ENCODE measurements at places on chromosomes 1 and 21. TPM values are rescaled to one million over a fixed set of nuclear protein-coding genes. Genes with fewer than 3 reads are reported as not detected.

DNA sequence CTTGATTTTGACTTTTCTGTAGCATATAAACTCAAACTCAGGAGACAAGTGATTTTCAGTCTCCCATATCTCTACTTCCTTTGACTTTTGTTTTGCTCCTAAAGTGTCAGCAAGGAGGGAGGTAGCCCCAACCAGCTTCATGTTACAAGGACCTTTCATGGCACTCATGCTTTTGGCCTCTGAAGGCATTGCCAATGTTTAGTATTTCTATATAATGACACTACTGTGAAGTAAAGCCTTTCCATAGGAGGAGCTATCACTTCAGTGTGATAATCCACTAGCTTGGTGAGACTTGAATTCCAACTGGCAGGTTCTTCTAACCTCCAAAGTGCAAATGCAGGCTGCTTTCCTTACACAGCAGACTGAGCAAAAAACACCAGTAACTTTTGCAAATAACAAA lies 14.4 kb downstream of the COLGALT2 start:
- no peak for DNase-seq

The KCNK2 gene
- 5.2 TPM for total RNA-seq

DNA sequence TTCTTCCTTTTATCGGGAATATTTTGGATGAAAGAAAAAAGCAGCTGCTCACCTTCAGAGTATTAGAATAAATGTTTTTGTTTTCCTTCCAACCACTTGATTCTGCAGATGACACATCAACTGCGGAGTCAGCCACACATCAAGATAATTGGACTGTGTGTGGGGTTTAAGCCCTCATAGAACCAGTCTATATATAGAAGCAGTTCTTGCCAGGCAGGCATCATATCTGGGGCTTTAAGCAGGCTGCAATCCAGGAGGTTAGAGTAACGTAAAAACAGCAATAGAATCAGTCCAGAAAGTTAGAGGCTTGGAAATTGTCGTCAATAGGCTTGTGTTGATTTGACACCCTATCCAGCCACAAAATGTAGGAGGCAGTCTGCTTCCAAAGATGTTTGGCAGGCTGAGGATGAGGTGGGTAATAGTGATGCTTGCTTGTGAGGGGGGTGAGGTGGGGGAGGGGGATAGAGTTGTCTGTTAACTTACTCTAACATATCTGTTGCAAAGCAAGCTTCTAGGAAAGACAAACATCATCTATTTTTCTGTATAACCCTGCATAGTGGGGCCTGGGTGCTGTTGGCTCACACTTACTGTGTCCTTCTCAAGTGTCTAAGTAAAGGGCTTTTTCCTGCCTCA lies 64.8 kb downstream of the PEX14 start:
- DNase-seq, result no peak

GRCh38 chr1:177975588-177976495 lies 6.0 kb upstream of the SEC16B start:
- DNase-seq, result no peak

GRCh38 chr1:22745669-22746585 lies 35.3 kb downstream of the EPHB2 start:
- no peak for DNase-seq

- DNase-seq, result no peak
These were observed 2.8 kb downstream of the KPRP start for GRCh38 chr1:152760551-152761190.

DNA sequence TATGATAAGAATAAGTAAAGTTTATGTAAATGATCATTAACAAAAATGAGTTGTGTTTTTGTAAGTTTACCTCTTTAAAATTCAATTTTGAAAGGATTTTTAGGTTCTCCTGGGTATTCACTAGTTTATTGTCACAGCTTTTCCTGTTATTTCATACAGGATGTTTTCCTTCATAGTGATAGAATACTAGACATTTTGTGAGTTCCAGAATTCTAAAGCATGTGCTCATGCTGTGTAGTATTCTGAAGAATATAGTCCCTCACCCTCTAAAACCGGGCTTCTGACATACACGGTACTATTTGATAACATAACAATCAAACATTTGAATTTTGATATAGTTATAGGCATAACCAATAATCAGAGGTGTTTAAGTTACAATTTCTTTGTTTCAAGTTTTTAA lies 10.7 kb downstream of the LRRC8C start:
- DNase-seq, result no peak

- DNase-seq, result no peak
These were observed 28.4 kb downstream of the DISP3 start for GRCh38 chr1:11507309-11507708.

The RGS5 gene
- 24.1 TPM for total RNA-seq

The ADCY10 gene
- total RNA-seq, result not detected

DNA sequence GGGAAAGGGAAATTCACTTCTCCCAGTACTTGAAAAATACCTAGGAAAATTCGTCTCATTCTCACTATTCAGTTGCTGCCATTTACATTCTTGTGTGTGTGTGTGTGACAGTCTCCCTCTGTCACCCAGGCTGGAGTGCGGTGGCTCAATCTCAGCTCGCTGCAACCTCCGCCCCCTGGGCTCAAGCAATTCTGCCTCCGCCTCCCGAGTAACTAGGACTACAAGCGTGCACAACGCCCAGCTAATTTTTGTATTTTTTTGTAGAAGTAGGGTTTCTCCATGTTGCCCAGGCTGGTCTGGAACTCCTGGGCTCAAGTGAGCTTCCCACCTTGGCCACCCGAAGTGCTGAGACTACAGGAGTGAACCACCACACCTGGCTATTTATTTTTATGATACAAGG lies 1.2 kb downstream of the SNAPIN start:
- DNase-seq, result peak; percentile 56

GRCh38 chr1:28313702-28314546 lies 14.9 kb upstream of the MED18 start:
- DNase-seq, result peak; percentile 69

DNA sequence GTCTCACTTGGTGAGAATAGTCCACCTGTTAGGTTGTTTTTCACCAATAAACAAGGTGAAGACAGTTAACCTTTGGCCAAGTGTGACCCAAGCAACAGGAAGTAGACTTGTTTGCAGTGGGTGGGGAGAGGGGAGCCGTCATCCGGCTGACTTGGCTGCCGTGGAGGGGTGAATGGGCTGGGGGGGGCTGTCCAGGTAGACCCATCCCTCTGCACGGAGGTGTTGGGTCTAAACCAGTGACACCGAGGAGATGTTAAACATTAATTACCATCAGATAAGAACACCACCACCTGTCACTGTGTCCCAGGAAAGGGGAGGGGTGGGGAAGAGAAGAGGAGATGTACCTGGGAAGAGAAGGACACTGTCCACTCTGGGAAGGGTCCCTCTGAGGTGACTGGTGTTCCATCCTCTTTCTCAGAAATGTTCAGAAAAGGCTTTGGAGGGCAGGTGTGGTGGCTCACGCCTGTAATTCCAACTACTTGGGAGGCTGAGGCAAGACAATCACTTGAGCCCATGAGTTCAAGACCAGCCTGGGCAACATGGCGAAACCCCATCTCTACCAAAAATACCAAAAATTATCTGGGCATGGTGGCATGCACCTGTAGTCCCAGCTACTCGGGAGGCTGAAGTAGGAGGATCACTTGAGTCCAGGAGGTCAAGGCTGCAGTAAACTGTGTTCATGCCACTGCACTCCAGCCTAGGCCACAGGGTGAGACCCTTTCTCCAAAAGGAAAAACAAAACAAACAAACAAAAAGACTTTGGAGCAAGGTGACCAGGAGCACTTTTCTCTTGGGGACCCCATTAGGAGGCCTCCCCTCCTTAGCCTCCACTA lies 6.7 kb upstream of the MYOM3 start:
- DNase-seq, result no peak

DNA sequence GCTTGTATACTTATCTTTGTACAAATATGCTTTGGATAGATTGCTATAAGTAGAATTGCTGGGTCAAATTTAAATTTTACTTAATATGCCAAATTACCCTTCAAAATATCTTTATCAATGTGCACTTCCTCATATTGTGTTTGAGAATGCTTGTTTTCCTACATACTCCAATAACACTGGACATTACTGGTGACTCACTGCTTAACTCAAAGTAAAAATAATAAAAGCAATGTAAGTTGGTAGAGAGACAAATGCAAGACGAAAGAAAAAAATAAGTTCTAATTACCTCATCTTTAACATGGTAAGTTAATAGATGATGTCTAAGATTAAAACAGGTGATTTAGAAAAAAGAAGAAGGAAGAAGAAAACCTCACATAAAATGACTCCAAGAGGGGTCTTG lies 7.9 kb upstream of the SH3GLB1 start:
- DNase-seq, result no peak

DNA sequence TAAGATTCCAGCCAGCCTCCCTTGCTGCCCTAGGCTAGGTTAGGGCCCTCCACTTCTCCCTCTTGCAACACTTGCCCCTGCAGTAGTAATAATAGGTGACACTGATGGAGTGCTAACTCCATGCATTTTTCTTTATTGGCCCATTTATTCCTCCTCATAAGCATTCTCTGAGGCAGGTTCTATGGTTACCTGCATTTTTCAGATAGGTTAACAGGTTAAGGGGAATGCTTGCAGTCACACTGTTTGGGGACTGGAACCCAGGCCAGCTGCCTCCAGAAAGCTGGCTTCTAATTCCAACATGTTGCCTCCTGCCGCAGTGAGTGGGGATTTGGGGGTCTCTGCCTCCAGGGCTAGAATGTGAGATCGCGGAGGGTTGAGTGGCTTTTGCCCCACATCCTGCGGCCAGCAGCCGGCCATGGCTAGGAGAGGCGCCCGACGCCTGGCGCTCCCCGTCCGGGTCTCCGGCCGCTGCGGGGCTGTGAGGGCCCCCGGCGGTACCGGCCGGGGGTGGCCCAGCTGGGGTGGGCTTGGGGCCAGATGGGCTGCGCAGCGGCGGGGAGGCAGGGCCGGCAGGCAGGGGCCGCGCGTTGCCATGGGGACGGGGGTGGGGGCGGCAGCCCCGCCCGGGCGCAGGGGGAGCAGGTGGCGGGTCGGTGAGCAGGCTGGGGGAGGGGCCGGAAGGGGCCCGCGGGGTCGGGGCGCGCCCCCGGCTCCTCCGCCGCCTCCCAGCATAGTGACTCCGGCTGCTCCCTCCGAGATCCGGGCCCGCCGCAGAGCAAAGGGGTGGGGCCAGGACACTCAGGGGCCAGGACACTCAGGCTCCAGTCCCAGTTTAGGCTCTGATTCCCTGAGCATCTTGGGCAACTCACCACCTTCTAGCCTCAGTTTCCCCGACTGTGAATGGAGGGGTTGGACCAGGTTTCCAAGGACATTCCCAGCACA lies 68.4 kb upstream of the SSBP3 start:
- no peak for DNase-seq

DNA sequence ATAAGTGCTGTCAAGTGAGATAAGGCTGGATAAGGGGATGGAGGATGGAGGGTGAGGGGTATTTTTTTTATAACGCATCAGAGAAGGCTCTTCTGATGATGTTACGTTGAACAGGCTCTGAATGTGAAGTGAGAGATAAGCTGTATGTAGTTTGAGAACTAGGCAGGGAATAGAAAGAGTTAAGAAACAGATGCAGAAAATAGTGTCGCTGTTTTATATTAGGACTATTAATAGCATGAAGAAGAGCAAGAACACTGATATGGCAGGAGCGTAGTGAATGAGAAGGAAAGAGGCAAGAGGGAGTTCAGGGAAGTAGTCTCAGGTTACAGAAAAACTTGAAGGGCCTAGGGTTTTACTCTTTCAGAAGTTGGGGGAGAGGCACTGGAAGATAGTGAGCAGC lies 59.8 kb downstream of the GPR88 start:
- DNase-seq, result no peak

- no peak for DNase-seq
These were observed 31.7 kb downstream of the EDN2 start for GRCh38 chr1:41452704-41453290.

DNA sequence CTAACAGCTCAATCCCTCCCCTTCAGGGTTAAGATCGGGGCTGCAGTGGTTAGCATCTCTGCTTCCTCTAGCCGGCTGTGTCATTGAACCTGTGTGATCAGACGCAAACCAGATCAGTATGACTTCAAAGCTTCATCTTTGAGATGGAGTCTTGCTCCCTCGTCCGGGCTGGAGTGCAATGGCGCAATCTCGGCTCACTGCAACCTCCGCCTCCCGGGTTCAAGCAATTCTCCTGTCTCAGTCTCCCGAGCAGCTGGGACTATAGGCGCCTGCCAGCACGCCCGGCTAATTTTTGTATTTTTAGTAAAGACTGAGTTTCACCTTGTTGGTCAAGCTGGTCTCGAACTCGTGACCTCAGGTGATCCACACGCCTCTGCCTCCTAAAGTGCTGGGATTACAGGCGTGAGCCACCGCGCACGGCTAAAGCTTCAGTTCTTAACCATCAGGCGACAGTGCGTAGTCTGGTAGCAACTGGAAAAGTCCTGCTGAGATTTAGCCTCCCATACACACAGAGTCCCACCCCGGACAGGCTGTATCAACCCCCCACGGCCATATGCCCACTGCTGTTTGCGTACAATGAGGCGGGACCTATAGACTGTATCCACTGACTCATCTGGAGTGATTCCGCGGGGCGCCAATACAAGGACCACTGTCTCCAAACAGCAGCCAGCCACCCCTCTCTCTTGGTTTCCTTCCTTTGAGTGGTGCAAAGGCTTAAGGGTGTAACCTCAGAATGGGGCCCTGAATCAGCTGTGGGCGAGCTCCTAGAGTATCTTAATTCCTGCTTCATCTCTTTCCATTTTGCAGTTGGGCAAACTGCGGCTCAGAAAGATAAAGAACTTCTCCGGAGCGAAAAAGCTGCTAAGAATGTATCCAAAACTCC lies 23.3 kb downstream of the CELA3A start:
- peak; percentile 87 for DNase-seq

The TSPAN2 gene
- 0.73 TPM for total RNA-seq

DNA sequence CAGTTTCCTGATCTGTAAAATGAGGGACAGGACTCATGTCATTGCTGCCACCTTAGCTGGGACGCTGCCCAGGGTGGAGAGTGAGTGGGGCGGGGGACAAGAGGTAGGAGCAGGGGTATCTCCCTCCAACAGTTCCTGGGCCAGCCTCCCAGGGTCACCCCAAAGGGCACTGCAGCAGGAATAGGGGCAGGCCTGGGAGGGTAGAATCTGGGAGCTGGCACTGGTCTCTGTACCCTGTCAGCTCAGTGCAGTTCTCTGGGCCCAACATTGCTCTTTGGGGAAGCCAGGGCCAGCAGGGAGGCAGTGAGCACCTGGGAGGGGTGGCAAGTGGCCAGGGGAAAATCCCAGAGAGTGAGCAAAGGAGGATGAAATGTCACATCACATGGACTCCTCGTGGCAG lies 55.8 kb downstream of the ELK4 start:
- peak; percentile 54 for DNase-seq

- DNase-seq, result no peak
These were observed 157.6 kb downstream of the CACNA1E start for GRCh38 chr1:181640956-181641355.

DNA sequence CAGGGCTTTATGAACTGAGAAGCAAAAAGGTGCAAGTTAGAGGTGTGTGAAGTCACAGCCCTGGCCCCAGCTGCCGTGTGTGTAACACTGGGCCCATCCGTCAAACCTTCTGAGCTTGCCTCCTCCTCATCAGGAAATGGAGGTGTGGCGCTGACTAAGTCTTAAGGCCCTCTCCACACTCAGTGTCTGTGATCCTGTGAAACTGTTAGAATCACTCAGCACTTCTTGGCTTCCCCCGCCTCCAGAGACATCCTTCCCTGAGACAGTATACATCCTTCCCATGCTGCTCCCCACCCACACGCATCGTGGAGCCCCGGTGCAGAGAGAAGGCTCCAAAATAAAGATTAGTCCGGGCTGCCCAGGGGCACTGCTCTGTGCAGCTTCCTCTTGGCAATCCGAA lies 33.3 kb downstream of the LRP8 start:
- DNase-seq, result no peak

The WLS gene
- 75.0 TPM for total RNA-seq

Measured in suprapubic skin (tissue), 4 donors.